ENCODE measurements at places on chromosomes 3 and 15.

- DNase-seq = peak; percentile 11
These were observed 43.9 kb downstream of the PPCDC start for GRCh38 chr15:75067123-75067830.

GRCh38 chr3:30356866-30357753 is 249.3 kb upstream of the TGFBR2 start:
- DNase-seq = no peak

GRCh38 chr3:144097163-144097562 is 125.5 kb downstream of the DIPK2A start:
- no peak for DNase-seq

GRCh38 chr3:115852278-115852677 is 229.0 kb downstream of the GAP43 start:
- DNase-seq = no peak

DNA sequence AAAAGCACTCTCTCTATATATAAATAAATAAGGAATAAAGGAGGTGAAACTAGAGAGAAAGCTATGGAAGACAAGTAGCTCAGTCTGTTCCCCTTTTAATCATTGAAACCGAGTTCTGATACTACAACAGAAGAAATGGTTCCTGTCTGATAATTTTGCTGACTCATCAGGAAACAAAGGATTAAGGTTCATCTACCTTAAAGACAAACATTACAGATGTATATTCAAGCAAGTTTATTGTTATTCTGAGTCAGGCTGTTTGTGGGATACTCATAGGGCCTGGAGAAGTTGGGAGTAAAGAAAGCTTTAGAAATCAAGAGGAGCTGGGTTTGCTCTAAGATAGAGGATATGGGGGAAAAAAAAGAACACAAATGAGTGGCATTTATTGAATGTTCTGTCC is 566.0 kb downstream of the ROBO2 start:
- no peak for DNase-seq

- no peak for DNase-seq
These were observed 57.6 kb downstream of the CLDN11 start for GRCh38 chr3:170476291-170476690.

- no peak for DNase-seq
These were observed at the start of gene FAM131A for GRCh38 chr3:184337399-184337714. Gene FAM131A (plus strand): TSS chr3:184337600. CDS start chr3:184337631, 31 bp downstream.

DNA sequence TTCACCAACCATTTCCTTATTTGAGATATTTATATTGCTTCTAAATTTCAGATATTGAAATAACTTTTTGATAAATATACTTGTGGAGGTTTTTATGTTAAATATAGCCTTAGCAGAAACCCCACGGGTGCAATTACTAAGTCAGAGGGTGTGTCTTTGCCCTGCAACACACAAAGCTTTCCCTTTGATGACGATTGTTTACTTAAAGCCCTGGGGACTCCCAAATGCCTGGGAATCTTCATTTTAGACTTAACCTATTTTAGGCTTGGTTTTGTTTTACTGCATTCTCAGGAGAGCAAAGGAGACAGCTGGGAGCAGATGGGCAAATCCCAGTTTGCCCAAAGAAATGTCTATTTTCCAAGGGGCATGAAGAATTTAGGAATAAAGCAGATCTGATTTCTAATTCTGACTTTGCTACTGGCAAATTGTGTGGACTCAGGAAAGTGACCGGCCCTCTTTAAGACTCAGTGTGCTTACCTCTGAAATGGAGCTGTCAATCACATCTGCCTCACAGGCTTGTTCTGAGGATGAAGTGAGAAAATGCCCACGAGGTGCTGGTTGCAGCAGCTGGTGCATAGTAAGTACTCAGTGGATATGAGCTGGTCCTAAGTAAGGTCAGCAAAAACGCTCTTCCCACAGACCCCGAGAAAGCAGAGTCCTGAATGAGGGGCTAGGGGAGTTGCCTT is 49.3 kb upstream of the CA12 start:
- no peak for DNase-seq

Data from ACHN (cell line).